Stimulated activated CD4-positive, alpha-beta T cell treated with anti-CD3 and anti-CD28 coated beads, Interleukin-4, amount 100 ng/mL, for 24 hours (primary cell): ENCODE measurements at places on chromosomes 16 and 17.
A peak's percentile ranks its signal among the peaks of the same experiment; 100 is the strongest.

- no peak for DNase-seq
These were observed 193.9 kb downstream of the ZNF18 start for GRCh38 chr17:11803231-11803969.

DNA sequence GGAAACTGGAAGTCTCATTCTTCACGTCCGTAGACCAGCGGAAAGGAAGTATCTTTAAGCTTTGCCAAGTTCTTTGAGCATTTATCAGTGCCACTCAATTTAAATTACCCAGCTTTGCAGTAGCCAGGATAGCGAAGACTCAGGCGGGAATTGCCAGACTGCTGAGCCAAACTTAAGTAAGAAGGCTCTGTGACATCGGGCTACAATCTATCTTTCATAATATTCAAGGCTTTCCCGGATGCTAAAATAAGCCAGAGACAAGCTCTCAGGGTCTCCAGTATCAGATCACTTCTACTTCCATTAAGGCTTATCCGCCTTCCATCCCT, 436 bp upstream of the BRIP1 start:
- no peak for DNase-seq

GRCh38 chr16:26391833-26392232, 674.9 kb upstream of the C16orf82 start:
- no peak for DNase-seq

DNA sequence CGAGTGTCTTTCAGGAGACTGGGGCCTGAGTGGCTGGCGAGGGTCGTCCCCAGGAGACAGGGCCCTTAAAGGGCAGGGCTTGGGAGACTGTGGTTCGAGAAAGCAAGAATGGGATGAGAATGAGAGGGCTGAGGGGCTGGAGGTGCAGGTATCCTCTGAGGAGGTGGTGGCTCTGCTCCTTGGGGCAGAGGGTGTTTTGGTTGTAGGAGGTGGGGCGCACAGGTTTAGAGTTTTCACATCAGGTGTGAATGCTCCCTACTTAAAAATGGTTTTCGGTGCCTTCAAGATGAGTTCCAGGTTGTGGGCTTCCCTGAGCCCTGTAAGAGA, 430 bp downstream of the BCAS3 start:
- DNase-seq = no peak

DNA sequence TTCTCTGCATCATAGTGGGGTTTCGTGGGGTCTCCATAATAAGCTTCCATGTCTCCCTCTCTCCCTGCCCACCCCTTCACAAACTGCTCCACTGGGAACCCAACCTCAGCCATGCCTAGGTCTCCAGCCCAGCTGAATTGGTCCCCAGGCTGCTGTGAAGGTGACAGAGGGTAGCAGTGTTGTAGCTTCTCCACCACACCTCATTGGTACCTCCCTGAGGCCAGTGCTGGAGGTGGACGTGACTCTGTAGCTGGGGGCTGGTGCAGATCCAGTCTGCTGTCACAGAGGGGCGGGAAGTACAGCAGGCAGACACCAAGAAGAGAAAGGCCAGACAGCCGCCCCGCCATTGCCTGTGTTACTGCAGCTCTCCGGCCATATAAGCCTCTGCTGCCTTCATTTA, 82.1 kb downstream of the OR1D5 start:
- DNase-seq = no peak

- DNase-seq = no peak
These were observed 75.3 kb upstream of the RPH3AL start for GRCh38 chr17:427891-428290.

DNA sequence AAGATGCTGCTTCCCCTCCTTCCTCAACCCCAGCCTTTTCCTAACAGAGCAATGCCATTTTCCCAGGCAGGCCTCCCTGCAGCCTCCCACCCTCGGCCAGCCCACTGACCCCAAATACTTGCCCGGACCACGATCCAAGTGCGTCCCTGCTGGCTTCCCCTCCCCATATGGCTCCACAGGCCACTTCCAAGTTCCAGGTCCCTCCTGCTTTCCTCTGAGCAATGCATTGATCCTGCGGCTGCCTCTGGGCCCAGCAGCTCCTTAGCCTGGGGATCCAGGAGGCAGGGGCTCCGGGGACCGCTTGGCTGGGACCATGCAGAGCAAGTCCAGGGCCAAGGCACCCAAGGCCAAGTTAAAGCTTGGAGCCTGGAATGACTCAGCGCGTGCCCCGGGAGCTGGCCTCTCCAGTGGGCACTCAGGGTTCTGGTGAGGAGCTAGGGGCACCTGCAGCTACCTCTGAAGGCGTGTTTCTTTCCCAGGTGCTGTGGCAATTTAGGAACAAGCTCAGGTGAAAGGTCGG, 51.9 kb upstream of the ENPP7 start:
- DNase-seq = no peak

DNA sequence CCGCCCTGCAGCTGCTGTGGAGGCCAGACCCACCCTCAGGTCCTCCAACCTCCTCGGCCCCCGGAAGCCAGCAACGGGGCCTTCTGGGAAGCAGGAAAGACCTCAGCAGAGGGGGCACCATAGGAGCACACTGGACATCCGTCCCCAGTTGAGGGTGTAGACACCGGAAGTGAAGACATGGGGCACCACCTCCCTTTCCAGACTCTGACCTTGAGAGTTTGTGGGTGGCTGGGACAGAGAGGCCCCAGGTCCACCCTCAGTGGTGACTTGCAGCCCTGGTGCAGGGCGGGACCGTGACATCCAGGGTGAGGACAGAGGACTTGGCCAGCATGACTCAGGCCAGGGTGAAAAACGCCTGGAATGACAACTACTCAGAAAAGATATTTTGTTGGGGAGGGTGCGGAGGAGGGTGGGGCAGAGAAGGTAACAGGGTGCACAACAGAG, 19.9 kb downstream of the CEP295NL start:
- DNase-seq = no peak

DNA sequence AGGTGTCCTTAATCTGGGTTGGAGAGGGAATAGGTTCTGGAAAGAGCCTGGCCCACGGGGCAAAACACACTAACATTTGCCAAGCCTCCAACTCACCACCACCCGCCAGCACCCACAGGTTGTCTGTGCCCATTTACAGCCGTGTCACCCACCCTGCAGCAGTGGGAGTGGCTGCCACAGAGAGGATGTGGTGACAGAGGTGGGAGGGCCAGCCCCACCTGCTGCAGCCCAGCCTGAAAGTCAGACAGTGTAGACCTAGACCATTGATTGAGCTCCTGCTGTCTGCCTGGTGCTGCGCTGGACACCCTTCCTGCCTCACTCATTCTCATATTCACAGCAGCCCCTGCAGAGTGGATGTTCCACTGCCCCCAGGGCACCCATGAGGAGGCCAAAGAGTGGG, 44.7 kb downstream of the IL21R start:
- DNase-seq = peak; percentile 54

- no peak for DNase-seq
These were observed 42.9 kb upstream of the C16orf78 start for GRCh38 chr16:49330562-49331201.

DNA sequence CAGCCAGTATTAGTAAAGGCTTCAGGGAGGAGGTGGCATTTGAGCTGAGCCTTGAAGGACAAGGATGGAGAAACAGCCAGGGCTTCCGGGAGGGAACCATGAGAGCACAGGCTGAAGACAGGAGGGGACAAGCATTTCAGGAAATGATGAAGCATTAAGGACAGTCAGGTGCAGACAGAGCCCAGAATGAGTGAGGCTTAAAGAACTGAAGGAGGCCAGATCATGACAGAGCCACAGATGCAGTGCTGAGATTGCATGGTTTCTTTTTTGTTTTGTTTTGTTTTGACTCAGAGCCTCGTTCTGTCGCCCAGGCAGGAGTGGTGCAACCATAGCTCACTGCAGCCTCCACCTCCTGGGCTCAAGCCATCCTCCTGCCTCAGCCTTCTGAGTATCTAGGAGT, 211.5 kb downstream of the SOX9 start:
- DNase-seq = no peak

DNA sequence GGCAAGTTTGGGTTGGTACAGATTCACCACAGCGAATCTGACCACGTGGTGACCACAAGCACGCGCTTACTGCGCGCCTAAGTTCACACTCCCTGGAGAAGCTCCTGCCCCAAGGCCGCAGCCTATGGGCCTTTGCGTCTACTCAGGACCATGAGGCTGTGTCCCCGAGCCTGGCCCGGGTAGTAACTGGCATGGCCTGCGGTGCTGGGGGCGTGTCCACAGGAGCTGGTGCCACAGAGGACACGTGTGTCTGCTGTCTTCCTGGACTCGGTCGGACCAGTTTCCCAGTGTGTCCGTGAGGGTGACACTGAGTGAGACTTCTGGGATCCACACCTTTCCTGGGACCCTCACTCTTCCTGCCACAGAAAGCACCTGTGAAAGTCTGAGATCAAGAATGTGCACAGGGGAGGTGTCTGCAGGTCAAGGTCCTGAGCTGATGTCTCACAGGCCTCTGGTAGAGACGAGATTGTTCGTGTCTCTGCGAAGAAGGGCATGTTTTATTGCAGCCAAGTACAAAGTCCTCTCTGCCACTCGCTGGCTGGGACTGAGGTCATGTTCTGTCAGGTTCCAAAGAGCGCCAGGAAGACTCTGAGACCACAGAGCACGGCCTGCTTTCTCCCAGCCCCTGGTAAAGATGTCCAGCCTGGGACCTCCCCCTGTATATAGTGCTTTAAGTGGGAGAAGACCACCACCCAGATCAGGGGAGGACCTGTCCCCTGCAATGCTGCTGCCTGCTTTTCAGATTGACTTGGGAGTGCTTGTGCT, 25.2 kb upstream of the CAPN15 start:
- DNase-seq = no peak

- peak; percentile 34 for DNase-seq
These were observed 15.3 kb downstream of the LCMT1 start for GRCh38 chr16:25126820-25127232.

DNA sequence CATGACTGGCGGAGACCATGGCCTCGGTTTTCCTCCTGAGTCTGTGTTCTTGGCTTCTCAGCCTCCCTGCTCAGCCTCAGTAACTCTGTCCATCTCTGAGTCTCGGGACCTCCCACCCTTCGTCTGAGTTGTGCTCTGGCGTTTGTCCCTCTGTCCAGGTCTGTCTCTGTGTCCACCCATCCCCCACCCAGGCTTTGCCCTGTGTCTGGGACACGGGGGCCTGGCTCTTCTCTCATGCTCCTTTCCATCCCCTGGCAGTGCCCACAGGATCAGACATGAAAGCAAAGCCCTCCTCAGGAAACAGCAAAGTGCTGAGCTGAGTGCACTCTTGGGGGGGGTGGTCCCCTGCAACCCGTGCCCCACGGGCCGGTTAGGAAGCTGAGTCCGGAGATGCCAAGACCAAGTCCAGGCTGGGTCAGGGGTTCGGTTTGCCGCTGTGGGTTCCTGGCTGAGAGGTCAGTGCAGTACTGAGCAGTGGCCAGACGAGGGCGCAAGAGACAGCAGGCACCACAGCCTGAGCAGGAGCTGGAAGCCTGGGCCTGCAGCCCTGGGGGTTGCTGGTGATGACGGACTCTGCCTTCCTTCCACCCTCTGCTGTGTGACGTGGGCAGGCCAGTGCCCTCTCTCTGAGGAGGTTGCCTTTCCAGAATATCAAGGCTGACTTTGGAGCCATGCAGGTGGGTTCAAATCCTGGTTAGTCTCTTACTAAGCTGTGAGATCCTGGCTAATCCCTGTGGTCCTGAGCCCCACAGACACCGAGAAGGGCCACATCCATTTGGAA, 2.5 kb downstream of the P2RX1 start:
- peak; percentile 82 for DNase-seq

- no peak for DNase-seq
These were observed 239.9 kb upstream of the TNRC6C start for GRCh38 chr17:77718669-77718961.

DNA sequence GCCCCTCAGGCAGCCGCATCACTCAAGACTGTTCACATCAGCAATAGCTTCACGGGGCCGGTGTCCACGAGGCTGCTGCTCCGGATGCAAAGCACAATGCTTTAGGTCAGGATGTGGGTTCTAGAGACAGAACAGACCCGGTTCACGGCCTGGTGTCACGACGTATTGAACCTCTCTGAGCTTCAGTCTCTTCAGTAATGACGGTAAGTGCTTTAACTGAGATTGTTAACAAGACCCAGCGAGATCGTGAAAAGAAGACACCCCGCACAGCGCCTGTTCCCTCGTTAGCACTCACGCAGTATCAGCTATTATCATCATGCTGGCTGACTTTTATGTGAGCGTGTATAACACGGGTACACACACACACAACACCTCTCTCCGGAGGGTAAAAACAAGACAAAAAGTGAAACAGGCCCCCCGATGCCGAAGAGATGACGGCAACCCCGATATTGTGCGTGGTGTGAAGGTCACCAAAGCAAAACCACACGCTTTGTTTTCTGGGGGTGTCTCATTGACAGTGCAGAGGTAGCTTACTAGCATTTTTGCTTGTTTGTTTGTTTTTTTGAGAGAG, 21.4 kb upstream of the ABR start:
- DNase-seq = peak; percentile 27

DNA sequence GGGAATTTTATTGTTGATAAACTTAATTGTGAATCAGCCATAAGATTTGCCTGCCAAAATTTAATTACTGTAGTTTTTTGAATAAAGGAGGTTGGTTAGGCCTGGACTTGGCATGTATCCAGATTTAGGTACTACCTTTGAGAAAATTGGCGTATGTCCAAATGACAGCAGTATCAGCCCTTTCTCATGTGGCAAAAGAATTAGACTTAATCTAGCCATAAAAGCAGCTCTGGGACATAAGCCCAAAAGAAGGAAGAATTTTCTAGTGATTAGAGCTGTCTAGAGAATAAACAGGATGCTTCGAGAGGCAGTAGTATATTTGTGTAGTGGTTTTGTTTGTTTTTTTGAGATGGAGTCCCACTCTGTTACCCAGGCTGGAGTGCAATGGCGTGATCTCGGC, 27.7 kb downstream of the PPM1E start:
- DNase-seq = no peak

GRCh38 chr16:64771273-64771672, 350.6 kb downstream of the CDH11 start:
- no peak for DNase-seq

GRCh38 chr16:73051961-73052360, 4.0 kb upstream of the ZFHX3 start:
- DNase-seq = no peak

GRCh38 chr17:10563991-10564660, 14.7 kb upstream of the MYH2 start:
- no peak for DNase-seq

GRCh38 chr16:67336648-67337047, 10.0 kb downstream of the LRRC36 start:
- no peak for DNase-seq

GRCh38 chr16:53537626-53538025, 34.6 kb upstream of the AKTIP start:
- no peak for DNase-seq

- DNase-seq = no peak
These were observed 295.8 kb downstream of the ZFHX3 start for GRCh38 chr16:72752004-72752695.

- no peak for DNase-seq
These were observed 23.1 kb downstream of the PSMD12 start for GRCh38 chr17:67343237-67343636.

DNA sequence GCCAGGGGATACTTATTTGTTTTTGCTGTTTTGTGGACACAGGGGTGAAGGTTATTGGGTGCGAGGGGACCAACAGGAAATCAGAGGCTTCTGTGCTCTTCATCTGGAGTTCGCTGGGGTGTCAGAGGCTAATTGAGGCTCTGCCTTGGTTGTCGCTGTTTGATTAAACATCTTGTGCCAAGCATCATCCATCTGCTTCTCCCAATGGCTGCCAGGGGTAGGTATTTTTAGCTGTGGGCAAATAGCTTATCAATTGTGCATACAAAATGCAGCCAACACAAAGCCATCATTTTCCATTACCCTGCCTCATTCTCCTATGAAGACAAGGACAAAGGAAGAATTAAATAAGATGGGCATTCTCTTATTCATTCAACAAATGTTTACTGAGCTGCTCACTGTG, 27.8 kb downstream of the GPR139 start:
- no peak for DNase-seq
